ENCODE measurements at places on chromosomes 11 and 22.

- DNase-seq, result no peak
Measured at GRCh38 chr11:120863359-120863758, 160.5 kb upstream of the TBCEL start.

DNA sequence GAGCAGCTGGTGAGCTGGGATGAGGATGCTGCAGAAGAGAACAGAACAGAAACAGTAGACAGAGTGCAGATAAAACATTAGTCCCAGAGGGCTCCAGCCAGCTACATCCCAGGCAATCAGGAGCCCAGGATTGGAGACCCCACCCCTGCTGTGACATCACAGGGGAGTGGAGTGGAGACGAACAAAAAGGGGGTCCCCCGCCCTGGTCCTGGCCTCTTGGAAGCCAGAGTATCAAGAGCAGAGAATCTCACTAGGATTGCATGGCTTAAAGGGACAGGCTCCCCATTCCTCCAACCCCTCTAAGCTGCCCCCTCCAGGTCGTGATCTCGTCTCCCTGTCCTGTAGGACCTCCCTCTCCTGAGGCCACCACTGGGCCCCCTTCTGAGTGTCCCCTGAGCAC is at the start of gene P2RX3:
Gene P2RX3 (plus strand): TSS at position 211 of the 400 bp plus-strand sequence. CDS start 199 bp downstream, outside the sequence.
- DNase-seq, result no peak

- no peak for DNase-seq
Measured at GRCh38 chr11:17906436-17906835, 106.4 kb downstream of the SERGEF start.

- DNase-seq, result no peak
Measured at GRCh38 chr11:1834062-1834610, 654 bp upstream of the SYT8 start.

Data from NCI-H446 (cell line).